SW480 (cell line): ENCODE measurements at places on chromosomes 3 and 15.
A peak's percentile ranks its signal among the peaks of the same experiment; 100 is the strongest.

- DNase-seq: no peak
Measured at GRCh38 chr3:101926594-101927105, 77.3 kb downstream of the NFKBIZ start.

- DNase-seq: no peak
Measured at GRCh38 chr15:83652626-83653204, 1.2 kb upstream of the ADAMTSL3 start.

DNA sequence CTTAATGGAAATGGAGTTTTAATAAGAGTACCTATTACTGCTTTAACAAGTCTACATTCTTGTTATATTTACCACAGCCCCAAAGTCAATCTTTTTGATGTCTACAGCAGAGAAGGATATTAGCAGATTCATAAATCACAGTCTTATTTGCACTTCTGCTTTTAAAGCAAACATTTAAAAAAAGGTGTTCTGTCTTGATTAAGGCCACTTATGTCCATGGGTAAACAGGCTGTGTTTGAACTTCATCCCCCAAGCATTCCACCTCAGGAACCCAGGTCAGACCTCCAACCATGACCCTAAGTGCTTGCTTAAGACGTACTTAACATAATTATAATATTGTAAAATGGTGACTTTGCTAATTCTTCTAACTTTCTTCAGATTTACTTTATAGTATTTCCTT, 113.4 kb downstream of the CMSS1 start:
- DNase-seq: no peak

DNA sequence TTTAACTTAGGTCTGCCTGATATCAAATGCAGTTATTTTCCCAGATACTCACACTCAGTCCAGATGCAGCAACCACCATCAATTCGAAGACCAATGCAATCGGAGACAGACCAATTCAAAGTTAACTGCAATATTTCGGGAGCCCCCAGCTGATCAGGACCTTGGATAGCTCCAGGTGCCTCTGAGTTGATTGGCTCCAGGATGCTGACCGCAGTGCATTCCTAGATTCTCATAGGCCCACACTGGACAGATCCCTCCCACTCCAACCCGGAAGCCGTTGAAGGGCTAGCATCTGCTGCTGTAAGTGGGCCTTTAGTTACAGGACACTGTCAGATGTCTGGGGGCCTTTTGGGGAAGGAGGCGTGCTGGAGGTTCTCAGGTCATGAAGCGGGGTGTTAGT, 89.5 kb upstream of the ATP2B2 start:
- DNase-seq: peak; percentile 64

DNA sequence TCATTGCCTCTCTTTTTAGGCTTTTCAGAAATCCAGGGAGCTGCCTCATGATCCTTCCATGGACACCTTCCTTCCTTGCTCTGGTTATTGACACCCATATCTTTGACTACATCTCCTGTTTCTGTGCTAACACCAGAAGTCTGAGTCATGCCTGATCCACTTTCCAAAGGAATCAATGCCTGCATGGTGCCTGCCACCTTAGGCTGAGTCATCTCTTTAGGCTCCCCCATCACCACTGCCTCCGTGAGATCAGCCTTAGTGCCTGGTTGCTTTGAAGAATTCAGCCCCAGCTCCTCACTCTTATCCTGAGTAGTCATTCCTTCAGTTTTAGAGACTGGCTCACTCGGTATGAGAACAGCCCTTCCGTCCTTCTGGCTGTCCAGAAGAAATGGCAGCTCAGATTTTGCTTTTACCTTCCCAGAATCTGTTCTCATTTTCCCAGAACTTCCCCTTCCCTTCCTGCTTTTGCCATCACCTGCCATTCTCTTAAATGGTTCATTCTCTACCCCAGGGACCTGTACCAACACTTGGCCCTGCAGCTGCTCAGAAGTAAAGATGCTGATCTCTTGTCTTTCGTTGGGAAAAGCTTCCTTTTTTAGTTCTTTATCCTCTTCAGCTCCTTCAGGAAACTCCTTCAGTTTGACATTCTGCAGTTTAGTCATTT, 105.3 kb downstream of the MAP4 start:
- DNase-seq: peak; percentile 60

GRCh38 chr15:67690936-67691335, 134.4 kb upstream of the SKOR1 start:
- DNase-seq: peak; percentile 67

DNA sequence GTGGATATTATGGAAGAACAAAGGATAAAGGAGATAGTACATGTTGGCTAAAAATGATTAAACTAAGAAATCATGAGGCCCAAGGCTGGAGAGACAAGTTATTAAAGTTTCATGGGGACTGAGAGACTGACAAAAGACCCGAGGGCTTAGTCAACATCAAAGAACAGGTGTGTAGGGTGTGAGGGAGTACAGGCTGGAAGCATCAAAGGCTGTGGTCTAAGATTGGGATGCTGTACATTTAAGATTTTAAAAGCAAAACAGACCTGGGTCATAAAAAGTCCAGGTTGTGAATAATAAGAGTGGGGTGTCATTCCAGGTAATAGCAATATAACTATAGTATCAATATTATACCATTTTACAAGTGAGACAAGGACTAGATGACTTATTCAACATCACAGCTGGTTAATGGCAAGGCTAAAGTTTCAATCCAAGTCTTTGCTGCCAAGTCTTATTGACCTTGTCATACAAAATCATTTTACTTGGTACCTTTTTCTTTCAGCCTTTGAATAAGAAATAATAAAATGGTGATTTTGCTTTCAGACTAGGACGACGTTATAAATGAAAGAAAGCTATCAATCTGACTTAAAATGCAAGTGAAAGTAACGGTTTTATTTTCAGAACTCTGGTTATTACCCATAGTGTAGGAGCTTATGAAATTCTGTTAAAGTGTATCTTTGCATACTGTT, 211.6 kb downstream of the TNIK start:
- DNase-seq: peak; percentile 74

DNA sequence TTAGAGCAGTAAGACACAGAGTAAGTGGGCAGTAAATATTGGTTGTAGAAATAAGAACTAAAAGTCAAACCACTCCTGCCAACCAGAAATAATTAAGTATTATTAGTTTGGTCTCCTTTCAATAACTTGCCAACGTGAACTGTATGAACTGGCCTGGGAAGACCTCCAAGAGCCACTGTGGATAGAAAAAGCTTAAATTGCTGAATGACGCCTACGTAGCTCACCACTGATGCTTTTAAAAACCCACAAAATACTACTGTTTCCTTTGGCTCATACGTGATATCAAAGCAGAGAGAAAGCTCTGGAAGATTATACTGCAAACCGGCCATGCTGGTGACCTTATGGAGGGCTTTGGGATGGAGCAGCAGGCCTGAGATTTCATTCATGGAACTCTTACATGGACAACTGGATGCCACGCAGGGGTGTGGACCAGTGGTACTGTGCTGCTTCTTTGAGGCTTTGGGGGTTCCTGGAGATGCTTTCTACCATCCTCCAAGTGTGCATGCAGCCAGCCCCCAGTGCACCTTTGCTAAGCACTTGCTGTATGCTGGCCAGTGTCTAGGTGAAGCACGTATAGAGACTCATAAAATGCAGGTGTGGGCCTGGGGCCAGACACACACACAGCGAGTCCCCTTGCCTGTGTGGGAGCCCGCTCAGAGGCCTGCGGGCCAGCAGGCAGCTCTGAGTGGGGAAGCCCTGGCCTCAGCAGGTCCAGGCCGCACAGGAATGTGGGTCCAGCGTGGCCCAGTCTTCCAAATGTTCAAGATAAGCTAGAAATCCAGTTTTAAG, 66.8 kb downstream of the ABTB1 start:
- DNase-seq: no peak
